Natural killer cell treated with Interleukin-12 subunit alpha and Interleukin-12 subunit beta and Interleukin-15 and Interleukin-18, amount 100 ng/mL, for 72 hours (primary cell): ENCODE measurements at places on chromosomes 6 and 20. TPM values are rescaled to one million over a fixed set of nuclear protein-coding genes. Genes with fewer than 3 reads are reported as not detected.

PTCRA gene
- total RNA-seq: not detected

VWA7 gene
- total RNA-seq: 2.1 TPM

TMEM244 gene
- not detected for total RNA-seq

SGK2 gene
- total RNA-seq: 1.7 TPM

HTR1E gene
- total RNA-seq: not detected

TTK gene
- total RNA-seq: 16.4 TPM

HCK gene
- total RNA-seq: 0.14 TPM

TRMT11 gene
- total RNA-seq: 47.2 TPM

GPR31 gene
- not detected for total RNA-seq
